MV-4-11 (cell line): ENCODE measurements at places on chromosomes 2 and 18.
A peak's percentile ranks its signal among the peaks of the same experiment; 100 is the strongest.

DNA sequence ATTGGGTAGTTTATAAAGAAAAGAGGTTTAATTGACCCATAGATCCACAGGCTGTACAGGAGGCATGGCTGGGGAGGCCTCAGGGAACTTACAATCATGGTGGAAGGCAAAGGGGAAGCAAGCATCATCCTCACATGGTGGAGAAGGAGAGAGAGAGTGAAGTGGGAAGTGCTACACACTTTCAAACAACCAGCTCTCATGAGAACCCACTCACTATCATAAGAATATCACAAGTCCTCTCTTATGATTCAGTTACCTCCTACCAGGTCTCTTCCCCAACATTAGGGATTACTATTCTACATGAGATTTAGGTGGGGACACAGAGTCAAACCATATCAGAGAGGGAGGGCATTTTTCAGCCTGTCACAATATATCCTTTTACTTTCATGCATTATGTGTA, 22.7 kb upstream of the DOCK10 start:
- DNase-seq = no peak

DNA sequence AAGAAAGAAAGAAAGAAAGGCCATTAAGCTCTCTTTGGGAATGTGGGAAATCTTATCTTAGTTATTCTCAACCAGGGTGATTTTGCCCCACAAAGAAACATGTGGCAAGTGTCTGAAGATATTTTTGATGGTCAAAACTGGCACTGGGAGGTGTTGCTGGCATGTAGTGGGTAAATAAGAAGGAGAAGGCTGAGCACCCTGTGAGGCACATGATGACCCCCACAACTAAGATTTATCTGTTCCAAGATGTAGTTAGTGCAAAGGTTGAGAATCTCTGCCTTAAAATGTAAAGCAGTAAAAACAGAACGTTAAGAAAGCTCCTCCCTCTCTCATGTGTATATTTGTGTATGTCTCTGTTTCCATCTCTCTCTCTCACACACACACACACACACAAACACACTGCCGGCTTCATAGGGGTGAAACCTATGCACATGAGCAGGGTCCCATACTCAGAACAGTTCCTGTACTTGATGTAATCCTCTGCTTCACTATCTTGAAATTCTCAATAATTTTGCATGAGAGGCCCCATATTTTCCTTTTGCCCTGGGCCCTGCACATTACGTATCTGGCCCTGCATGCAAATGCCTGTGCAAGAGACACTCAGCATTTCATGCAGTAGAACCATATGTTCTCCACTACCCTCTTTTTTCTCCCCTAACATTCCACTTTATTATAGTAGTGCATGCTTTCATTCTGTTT, 94.3 kb downstream of the MREG start:
- no peak for DNase-seq

DNA sequence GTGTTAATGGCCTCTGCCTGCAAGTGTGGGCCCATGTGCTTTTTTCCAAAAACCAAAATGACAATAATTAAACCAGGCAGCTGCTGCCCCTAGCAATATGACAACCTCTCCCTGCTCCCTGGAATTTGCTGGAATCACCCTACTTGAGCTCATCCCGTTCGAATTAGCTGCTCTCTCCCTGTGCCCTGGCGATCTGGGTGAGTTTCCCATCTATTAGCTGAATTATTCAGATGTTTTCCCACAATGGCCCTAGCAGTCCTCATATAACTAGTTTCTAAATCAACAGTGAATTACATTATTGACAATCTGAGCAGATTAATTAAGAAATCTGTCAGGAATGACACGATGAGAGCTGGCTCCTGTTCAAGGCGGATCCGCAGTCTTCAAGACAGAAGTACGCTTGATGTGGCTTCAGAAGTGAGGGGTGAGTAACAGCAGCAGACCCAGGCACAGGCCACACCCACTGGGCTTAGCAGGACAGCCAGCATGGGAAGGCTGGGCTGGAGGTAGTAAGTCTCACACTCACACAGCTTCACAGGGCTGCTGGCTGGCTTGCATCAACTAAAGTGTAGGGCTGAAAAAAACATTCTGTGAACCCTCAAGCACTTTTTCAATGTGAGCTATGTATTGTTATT, 366.2 kb upstream of the ID2 start:
- peak; percentile 75 for DNase-seq

- peak; percentile 55 for DNase-seq
Measured at GRCh38 chr2:64924170-64924934, 64.8 kb upstream of the SLC1A4 start.

GRCh38 chr2:229340086-229340760, 69.1 kb upstream of the PID1 start:
- peak; percentile 32 for DNase-seq

DNA sequence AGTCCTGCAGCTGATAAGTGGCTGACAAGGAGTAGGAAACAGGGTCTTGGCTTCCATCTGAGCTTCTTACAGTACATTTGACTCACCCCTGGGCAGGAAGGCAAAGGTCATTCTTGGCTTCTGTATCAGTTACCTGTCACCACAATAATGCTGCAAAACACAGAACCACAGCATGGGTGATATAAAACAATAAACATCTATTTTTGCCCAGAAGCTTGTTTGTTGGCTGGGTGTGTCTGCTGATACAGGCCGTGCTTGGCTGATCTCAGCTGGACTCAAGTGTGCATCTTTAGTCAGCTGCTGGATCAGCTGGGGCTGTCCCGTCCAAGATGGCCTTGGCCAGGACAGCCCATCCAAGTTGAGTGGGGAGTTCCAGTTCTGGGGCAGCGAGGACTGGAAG, 34.7 kb downstream of the ONECUT2 start:
- DNase-seq = no peak

DNA sequence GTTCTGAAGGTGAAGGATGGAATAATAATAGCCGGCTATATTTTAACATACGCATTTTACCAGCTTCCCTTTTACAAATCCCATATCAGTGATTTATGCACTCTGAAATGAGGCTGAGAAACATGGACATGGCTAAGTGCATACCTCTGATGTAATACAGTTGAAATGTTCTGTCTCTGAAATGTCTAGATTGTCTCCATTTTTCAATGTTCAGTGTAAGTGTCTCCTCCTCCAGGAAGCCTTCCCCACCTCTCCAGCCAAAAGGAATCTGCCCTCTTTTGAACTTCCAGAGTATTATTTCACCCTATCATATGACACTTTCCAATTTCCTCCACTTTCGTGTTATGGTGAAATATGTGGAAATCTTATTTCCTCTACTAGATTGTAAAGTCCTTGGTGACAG, 29.5 kb upstream of the ME2 start:
- no peak for DNase-seq

GRCh38 chr2:17800219-17800618, 16.0 kb upstream of the MSGN1 start:
- no peak for DNase-seq

- peak; percentile 25 for DNase-seq
Measured at GRCh38 chr2:230068651-230069055, at the start of gene SLC16A14. Gene SLC16A14 (minus strand): TSS chr2:230068924. CDS start chr2:230059352, 9,572 bp downstream.

DNA sequence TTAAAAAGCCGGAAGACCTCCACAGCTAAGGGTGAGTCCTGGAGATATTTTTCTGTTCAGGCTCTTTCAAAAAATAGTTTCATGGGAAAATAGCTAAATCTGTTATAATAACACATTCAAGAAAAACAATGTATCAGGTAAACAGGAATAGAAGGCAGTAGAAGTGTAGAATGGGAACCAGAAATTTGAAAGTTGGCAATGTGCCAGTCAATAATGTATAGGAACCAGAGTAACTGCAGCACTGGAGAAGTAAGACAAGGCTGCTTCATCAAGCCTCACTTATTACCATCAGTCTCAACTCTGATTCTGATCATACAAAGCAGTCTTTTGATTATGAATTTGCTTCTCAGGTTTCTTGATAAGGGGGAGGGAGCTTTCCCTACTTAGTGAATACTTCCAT, 81.4 kb upstream of the VRK2 start:
- DNase-seq = no peak

GRCh38 chr2:205937211-205937610, 148.8 kb downstream of the INO80D start:
- DNase-seq = no peak

GRCh38 chr2:159133797-159134196, 152.7 kb downstream of the WDSUB1 start:
- no peak for DNase-seq

GRCh38 chr2:75952173-75952572, 241.5 kb upstream of the GCFC2 start:
- DNase-seq = no peak

GRCh38 chr2:112033600-112033999, 21.5 kb upstream of the TMEM87B start:
- DNase-seq = peak; percentile 21

DNA sequence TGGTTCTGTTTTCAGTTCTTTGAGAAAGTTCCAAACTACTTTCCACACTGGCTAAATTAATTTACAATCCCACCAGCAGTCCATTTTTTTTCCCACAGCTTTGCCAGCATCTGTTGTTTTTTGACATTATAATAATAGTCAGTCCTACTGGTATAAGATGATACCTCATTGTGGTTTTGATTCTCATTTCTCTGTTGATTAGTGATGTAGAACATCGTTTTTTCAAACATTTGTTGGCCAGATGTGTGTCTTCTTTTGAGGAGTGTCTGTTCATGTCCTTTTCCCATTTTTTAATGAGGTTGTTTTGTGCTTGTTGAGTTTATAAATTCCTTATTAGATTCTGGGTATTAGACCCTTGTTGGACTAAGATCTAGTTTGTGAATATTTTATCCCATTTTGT, 376.8 kb upstream of the NT5C1B start:
- DNase-seq = no peak

DNA sequence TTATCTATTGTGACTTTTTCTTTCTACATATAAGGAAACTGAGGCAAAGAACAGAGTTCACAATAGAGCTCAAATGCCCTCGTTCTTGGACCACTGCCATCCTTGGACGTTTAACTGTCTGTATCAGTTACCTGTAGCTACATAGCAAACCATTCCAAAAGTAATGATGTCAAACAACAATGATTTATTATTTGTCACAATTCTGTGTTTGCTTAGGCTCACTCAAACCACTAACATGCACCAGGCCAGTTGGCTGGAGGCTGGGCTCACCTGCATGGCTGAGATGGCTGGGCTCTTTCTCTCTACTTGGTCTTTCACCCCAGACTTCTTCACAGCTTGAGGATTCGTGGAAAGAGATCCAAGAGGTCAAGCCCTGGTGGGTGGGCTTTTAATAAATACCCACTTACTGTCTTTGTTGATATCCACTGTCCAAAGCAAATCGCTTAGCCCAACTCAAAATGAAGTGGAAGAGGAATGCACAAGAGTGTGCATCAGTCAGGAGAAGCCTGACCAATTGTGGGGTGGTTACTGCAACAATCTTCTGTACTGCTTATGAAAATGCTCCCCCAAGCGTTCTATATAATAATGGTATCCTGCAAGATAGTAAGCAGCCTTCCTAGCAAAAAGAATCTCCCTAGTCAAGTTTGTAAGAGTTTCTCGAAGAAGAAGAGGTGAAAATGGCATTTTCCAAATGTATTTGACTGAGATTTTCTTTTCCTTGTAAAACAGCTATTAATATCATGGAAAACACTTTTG, 163.5 kb upstream of the NT5C1B start:
- no peak for DNase-seq

DNA sequence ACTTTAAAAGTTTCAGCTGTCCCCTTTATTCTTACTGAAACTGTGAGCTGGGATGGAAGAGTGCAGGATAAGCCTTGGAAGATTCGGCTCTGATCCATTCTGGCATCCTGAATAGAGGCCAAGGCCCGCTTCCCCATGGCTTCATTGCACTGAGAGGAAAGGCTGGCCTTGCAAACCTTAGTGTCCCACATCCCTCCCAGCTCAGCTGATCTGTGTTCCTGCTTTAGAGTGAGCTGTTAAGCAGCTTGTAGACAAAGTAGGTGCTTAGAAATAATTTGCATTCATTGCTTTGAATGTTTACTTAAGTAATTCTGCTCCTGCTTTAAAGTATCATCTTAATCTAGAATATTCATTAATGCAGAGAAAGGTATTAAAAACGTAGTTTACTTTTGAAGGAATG, 169.6 kb upstream of the BOD1L2 start:
- no peak for DNase-seq

DNA sequence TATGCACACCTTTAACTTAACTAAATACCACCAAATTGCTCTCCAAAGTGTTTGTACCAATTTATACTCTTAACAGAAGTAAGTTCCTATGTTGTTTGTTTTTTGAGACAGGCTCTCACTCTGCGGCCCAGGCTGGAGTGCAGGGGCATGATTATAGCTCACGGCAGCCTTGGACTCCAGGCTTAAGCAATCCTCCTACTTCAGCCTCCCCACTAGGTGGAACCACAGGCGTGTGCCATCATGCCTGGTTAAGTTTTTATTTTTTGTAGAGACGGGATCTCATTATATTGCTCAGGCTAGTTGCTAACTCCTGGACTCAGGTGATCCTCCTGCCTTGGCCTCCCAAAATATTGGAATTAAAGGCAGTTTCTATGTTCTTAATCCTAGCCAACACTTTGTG, 13.1 kb upstream of the NAB1 start:
- no peak for DNase-seq

- DNase-seq = no peak
Measured at GRCh38 chr2:72015266-72015665, 132.4 kb downstream of the CYP26B1 start.

DNA sequence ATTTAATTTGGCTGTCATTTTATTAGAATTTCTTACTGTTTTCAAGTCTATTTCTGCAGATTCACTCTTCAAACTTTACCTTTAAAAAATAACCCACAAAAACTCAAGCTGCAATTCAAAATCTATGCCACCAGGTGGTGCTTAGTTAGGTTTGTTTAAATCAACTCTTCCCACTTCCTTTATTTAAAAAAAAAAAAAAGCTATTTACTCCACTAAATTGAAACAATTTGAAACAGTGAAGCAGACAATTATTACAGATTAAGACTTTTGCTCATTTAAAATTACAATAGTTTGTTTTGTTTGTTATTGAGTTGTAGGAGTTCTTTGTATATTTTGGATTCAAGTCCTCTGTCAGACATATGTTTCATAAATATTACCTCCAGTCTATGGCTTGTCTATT, 300.0 kb downstream of the PDE11A start:
- peak; percentile 48 for DNase-seq

- no peak for DNase-seq
Measured at GRCh38 chr18:69674966-69675365, 272.7 kb downstream of the CD226 start.

GRCh38 chr2:212052412-212053159, 486.0 kb downstream of the ERBB4 start:
- peak; percentile 81 for DNase-seq

GRCh38 chr2:120681696-120682288, 53.9 kb upstream of the GLI2 start:
- no peak for DNase-seq

GRCh38 chr2:68837861-68838341, 33.3 kb downstream of the BMP10 start:
- no peak for DNase-seq

GRCh38 chr2:46329803-46330775, 32.9 kb downstream of the EPAS1 start:
- peak; percentile 81 for DNase-seq

- no peak for DNase-seq
Measured at GRCh38 chr18:33699372-33699771, 121.4 kb downstream of the ASXL3 start.
